ENCODE measurements at places on chromosomes 7 and 10.

DNA sequence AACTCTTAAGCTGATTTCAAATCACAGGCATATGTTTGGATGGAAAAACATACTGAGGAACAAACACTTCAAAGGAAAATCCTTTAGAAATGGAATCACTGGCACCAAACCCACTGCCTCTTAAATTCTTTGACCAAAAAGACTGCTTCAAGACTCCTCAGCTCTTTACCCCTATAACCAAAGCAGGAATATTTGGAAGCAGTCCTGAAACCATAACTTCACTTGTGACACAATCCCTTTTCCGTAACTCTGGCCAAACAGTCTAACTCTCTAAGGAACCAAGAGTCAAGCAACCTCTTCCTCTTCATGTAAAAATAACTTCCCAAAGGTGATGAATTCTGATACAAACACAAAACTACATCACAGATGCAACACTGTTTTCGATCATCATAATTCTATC lies 104.3 kb downstream of the MTERF1 start:
- DNase-seq, result no peak

DNA sequence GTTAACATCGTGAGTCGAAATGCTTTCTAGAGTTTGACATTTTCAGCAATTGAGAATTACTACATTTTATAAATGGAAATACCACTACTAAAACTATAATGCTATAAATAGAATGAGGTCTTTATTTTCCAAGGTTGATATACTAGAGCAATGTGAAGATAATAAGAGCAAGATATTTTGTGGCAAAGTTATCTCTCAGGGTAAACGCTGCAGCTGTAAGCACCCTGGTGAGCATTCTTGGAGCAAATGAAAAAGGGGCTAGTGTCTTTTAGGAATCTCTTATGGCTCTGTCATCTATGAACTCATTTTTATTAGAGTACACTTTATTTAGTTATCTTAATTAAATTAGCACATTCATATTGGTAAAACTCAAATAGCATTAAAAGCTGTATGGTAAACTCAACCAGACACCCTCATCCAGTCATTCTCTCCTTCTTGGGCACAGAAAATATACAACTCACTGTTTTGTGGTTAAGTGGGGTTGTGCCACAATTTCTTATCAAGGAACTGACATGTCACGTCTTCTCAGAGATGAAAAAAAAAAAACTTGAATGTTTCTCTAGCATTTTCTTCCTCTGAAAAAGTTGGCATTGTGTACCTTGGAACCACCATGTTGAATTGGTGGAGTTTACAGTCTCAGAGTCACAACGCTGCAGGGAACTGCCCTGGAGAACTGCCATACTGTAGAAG lies 289.5 kb upstream of the PFKP start:
- DNase-seq, result no peak

DNA sequence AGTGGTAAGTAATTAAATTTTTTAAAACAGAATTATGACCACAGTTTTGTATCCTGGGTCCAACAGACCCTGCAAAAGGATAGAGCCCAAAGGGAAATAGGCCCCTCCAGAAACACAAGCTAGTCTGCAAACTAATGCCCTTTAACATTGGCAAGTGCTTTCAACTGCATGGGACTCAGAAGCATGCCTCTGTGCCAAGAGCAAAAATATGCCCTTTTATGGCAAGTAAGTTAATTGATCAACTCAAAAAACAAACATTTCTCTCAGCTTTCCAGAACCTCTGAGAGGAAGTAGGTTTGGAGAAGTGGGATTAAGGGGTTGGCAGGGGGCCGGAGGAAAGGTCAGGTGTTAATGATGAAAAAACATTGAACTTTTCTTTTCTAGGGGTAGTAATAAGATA lies 186.6 kb upstream of the PRSS1 start:
- DNase-seq, result no peak

- no peak for DNase-seq
Measured at GRCh38 chr10:21145751-21146435, 248.8 kb upstream of the NEBL start.

DNA sequence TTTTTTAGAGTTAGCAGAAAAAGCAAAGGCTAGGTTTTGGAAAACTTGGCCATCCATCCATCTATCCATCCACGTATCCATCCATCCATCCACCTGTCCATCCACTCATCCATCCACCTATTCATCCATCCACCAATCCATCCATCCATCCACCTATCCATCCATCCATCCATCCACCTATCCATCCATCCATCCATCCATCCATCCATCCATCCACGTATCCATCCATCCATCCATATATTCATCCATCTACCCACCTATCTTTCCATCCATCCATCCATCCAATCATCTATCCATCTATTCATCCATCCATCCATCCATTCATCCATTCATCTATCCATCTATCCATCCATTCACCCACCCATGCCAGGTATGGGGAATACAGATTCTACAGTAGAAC lies 81.7 kb upstream of the MPP7 start:
- DNase-seq, result no peak

- DNase-seq, result no peak
Measured at GRCh38 chr7:70307544-70308106, 709.4 kb downstream of the AUTS2 start.
